ENCODE measurements at places on chromosomes 6 and 20.

DNA sequence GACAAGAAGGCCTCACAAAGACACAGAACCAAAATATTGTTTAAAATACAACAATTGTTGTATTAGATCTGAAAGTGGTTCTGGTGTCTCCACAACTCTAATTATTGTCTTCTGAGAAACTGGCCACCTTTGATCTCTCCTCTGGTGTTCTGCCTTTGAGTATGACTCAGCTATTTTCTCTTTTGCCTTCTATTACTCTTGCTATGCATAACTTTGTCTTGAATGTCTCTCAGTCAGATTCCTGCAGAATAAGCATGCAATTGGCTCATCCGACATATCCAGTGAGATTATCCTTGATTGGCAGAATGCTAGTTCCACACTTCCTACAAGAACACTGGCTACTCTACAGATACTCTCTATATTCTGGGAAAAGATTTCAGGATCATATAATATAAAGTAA is 14.3 kb upstream of the EPM2A start:
- no peak for DNase-seq

GRCh38 chr6:157974341-157974894 is 7.2 kb upstream of the SYNJ2 start:
- DNase-seq, result no peak

GRCh38 chr6:47729457-47729856 is 31.1 kb downstream of the ADGRF4 start:
- DNase-seq, result no peak

- peak; percentile 24 for DNase-seq
Observed at GRCh38 chr6:2911171-2911570, 8.1 kb upstream of the SERPINB9 start.

GRCh38 chr6:22199771-22200170 is 97.1 kb downstream of the PRL start:
- no peak for DNase-seq

GRCh38 chr6:112680091-112680490 is 333.0 kb downstream of the RFPL4B start:
- no peak for DNase-seq

DNA sequence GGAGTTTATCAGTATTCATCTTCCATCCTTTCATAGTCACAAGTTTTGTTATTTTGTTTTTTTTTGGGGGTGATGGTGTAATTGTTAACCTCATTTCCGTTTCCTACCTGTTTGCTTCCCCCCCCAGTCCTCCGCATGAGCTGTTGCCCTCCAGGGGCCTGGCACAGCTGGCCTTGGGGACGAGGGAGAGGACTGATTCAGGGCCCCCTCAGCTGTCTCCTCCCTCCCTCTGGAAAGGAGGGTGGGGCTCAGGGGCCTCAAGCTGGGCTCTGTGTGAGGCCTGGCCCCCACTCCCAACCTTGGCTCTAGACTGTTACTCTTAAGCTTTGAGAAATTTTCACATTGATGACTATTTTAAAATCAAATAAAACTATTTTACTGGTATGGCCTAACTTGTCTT is 4.0 kb downstream of the LRRC73 start:
- no peak for DNase-seq

GRCh38 chr6:5174244-5174643 is 86.5 kb downstream of the LYRM4 start:
- DNase-seq, result no peak

DNA sequence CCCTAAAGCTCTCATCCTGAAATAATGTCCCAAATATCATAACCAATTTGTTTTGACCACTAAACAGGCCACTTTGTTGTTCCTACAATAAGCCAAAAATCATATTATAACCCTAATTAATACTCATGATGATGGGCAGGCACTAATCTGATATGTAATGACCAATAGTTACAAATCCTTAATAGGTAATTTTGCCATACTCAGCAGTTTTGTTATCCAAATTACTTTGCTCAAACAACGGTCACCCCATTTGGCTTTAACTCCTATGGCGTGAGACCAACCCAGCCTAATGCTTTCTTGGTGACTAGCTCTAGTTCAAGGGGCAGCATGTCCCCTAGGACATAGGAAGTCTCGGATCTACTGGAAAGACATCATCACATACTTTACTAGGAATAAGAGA is 123.2 kb upstream of the ID4 start:
- no peak for DNase-seq

DNA sequence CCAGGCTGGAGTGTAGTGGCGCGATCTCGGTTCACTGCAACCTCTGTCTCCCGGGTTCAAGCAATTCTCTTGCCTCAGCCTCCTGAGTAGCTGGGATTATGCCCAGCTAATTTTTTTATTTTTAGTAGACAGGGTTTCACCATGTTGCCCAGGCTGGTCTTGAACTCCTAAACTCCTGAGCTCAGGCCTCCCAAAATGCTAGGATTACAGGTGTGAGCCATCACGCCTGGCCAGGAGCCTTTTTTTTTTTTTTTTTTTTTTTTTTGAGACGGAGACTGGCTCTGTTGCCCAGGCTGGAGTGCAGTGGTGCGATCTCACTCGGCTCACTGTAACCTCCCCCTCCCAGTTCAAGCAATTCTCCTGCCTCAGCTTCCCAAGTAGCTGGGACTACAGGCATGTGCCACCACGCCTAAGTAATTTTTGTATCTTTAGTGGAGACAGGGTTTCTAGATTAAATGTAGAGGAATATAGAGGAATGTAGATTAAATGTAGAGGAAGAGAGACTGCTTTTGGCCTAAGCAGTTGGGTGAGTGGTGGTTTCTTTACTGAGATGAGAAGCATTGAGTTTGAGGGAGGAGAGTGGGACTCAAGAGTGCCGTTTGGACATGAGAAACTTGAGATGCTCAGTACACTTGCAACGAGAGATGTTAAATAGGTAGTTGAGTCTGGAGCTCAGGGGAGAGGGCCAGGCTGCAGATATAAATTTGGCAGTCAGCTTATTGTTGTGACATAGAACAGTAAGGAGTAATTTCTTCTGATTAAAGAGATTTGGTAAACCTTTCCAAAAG is 16.7 kb downstream of the VAPB start:
- DNase-seq, result no peak

DNA sequence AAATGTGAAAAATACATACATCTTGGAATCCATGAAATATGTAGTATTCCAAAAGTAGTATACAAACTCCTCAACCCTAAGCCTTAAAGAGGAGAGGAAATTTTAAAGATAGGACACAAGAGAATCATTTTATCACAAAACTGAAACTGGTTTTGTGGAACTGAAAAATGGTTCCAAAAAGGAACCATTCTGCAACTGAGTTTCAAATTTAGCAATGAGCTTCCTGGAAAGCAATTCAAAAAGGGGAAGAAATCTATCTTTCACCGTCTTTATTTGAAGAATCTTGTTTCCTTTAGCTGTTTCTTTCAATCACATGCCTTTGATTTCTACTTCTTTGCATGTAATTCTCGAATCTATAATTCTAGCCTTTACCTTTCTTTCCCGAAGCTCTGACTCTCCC is 32.2 kb upstream of the LAMP5 start:
- DNase-seq, result no peak

GRCh38 chr6:133456439-133456838 is 215.3 kb downstream of the EYA4 start:
- DNase-seq, result no peak

DNA sequence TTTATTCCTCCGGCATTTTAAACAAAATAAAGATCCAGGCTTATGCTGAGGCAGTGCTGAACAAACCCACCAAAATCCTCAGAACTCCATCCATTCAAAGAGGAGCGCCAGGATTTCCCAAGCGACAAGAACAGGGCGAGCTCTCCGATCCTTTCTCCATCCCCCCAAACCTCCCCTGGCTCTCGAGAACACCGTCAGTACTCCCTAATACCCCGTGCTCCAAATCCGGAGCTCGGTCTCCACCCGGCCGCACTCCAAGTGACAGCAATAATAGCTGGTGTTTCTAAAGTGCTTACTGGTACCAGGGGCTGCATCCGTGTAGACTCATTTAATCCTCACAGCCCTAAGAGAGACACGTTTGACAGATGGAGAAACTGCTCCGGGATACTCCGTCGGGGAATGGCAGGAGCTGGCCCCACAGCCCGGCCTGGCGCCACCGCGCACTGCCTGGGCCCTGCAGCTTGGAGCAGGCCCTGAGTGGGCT is 277.1 kb upstream of the QKI start:
- no peak for DNase-seq

GRCh38 chr6:57024321-57024720 is 22.2 kb upstream of the KIAA1586 start:
- no peak for DNase-seq

- DNase-seq, result no peak
Observed at GRCh38 chr20:35314816-35315631, 22.8 kb upstream of the FAM83C start.

DNA sequence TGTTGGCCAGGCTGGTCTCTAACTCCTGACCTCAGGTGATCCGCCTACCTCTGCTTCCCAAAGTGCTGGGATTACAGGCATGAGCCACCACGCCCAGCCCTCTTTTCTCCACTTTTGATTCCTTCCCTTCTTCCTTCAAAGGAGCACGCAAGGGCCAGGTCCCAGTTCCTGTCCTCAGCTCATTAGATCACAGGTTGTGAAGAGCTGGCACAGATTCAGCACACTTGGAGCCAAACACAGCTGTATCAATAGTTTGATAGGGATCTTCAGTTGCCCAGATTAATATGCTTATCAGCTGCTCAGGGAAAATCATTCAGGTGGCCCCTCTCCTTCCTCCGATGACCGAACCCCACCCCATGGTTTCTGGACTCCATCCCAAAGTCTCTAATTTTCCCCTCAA is 14.4 kb upstream of the SLC22A23 start:
- no peak for DNase-seq
